ENCODE measurements at places on chromosomes 13 and 19.

DNA sequence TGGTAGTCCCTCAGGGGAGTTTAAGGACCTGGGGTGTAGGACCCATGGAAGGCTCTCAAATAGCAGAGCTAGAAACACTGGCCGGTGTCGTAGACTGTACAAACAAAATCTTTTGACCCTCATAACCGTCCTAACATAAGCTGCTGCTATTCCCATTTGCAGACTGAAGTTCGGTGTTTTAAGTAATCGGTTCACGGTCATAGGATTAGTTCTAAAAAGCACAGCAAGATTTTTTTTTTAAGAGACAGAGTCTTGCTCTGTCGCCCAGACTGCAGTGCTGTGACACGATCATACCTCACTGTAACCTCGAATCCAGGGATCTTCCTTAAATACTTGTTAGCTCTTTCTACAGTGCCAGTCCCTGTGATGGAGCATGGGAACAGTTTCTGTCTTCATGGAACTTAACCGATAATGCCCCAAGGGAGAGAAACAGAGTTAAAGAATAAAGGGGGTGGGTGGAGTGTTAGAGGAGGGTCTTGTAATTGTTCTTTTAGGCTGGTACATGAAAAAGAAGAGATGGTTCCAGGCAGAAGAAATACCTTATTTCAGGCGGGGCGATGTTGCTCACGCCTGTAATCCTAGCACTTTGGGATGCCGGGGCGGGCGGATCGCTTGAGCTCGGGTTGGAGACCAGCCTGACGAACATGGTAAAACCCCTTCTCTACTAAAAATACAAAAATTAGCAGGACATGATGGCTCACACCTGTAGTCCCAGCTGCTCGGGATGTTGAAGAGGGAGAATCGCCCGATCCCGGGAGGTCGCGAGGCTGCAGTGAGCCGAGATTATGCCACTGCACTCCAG lies 475 bp upstream of the ZC3H4 start:
- DNase-seq, result no peak

DNA sequence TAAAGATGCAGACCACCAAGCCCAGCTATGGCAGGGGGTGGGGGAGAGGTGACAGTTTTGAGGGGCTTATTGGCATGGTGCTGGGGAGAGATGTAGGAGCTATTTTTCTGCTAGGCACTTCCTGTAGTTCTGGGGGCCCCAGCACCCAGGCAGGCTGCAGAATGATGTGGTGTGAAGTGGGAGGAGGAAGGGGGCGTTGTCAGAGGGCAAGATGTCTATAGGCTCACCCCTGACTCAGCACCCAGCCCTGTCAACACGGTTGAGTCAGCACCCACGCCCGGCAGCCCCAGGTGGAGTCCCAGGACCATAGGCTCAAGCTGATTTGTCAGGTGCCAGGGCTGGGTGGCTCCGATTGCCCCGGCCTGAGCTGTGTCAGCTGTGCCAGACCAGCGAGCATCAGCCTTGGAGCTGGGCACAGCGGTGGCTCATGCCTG lies 5.8 kb downstream of the KLF2 start:
- peak; percentile 90 for DNase-seq

DNA sequence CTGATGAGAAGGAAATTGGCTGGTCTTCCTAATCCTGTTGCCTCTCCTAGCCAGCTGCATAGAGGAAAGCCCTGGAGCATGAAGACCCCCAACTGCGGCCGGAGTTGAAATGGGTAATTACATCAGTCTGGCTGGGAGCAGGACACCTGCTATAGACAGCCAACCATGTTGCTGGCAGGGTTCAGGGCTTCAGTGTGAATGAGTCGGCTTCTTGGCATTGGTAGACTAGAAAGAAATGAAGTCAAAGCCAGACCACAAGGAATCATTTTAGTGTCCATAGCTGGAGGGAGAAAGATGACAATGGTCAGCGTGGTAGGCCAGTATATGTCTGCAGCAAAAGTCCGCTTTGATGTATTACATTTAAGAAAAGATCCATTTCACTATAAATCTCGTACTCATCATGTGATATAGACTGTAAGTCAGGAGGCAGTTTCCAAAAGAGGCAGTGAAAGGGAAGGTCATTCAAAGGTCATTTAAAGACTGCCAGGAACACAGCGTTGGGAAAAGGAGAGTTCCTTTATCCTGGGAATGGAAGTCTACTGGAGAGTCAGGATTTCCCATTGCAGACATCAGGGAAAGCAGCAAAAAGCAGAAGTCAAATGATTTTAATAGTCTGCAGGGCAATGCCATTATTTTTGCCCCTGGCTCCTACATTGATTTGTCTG lies 262.7 kb downstream of the DNAJC15 start:
- DNase-seq, result no peak

- no peak for DNase-seq
Measured at GRCh38 chr19:12163826-12164225, 930 bp downstream of the ZNF136 start.

DNA sequence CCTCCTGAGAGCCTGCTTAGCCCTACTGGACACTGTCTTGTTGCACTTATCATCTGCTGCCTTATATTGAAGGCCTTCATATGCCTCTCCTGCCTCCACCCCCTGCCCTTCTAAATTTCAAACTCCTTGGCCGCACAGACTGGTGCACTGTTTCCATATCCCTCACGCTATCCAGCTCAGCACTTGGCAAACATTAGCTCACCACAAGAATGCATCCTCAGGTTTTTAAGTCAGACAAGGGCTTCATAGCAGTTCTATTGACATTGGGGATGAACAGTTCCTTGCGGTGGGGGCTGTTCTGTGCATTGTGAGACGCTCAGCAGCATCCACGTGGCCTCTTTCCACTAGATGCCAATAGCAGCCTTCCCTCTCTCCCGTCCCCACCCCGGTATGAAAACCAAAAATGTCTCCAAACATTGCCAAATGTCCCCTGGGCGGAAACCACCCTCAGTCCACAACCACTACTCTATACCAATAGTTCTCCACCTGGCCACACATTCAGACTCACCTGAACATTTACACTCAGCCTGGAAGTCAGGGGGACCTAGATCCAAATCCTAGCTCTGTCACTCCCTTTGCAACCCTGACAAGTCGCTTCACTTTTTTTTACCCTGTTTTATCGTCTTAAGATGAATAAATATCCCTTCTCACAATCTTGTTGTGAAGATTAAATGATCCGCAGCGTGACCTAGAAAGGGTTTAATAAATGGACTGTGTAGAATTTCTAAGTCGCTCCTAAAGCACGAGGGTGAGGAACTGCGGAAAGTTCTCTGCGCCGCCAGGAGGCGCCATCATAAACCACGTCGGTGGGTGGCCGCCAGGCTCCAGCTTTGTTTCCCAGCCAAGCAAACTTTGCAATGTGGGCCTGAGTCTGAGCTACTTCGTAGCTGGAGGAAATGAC lies 3.6 kb upstream of the CEACAM3 start:
- DNase-seq, result peak; percentile 19

- no peak for DNase-seq
Measured at GRCh38 chr19:29531458-29532025, 5.7 kb downstream of the VSTM2B start.

GRCh38 chr19:34676697-34677385 lies at the start of gene SCGB2B2:
TSS of gene SCGB2B2 (minus strand) at chr19:34677159. CDS start at chr19:34594563, 82,596 bp downstream.
- no peak for DNase-seq
